ENCODE measurements at places on chromosomes 5 and 9.

GRCh38 chr9:95854386-95855020, 21.0 kb upstream of the ERCC6L2 start:
- no peak for DNase-seq

DNA sequence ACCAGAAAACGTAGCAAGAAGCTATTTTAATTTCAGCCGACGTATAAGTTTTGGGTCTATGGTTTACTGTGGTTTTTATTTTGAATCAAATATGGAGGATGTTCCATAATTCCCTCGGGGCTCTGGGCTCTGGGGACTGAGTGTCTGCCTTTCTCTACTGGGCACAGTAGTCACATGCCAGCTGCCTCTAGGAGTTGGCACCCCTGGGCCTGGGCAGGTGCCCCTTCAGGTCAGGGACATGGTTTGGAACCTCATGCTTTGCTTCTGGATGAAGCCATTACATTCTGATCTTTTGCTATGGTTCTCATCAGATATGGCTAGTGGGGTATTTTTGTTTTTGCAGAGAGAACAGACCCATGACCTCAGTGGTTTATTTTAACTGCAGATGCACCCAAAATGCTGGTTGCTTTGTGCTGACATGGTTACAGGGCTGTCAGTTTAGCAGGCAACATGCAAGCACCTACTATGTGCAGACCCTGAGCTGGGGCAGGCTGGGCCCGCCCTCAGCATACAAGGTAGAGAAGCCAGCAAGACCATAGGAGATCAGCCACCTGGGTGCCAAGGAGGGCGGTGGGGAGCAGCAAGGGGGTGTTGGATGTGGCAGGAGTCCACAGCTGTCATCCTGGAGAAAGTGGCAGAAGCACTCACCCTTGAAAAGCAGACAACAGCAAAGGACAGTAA, 54.5 kb upstream of the PSD2 start:
- DNase-seq, result no peak

- no peak for DNase-seq
Observed at GRCh38 chr9:123157221-123157620, 111.2 kb downstream of the STRBP start.

GRCh38 chr5:81961651-81962440, 10.0 kb upstream of the ATG10 start:
- no peak for DNase-seq

GRCh38 chr5:6480133-6481051, 31.7 kb downstream of the UBE2QL1 start:
- DNase-seq, result no peak
